ENCODE measurements at places on chromosomes 3 and 15.

GRCh38 chr15:95194746-95195145, 963.4 kb downstream of the MCTP2 start:
- no peak for DNase-seq

DNA sequence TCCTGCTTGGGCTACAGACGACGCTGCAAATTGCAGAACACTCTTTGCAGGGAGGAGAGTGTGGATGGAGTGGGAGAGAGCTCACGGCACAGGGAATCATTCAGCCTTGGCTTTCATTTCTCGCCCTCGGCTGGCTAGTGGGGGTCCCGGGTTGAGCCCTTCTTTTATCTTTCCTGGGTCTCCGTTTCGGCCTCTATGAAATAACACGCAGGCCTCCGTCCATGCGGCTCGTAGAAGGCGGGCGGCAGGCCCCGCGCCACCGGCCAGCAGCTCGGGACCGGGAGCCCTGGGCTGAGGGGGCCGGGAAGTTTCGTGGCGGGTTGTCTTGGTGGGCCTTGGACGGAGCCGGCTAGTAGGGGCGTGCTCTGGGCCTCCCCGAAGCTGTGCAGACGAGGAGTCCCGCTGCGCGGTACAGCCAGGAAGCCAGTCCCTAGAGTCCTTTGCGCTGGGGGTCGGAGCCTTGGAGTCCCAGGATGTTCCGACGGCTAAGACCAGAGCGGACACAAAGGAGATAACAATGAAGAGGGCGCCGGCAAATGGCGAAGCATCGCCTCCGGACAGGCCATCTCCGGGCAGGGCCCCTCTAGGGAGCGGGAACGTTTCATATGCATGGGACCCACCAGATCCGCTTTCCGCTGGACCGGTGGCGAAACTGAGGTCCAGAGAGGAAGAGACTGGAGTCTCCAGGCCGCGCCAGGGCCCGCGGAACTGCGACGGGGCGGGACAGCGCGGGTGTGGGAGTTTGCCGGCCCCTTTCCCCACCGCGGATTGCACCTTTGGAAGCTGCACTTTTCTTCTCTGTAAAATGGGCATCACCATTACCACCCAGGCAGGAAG, 4.3 kb downstream of the RNU6-1 start:
- DNase-seq = no peak

DNA sequence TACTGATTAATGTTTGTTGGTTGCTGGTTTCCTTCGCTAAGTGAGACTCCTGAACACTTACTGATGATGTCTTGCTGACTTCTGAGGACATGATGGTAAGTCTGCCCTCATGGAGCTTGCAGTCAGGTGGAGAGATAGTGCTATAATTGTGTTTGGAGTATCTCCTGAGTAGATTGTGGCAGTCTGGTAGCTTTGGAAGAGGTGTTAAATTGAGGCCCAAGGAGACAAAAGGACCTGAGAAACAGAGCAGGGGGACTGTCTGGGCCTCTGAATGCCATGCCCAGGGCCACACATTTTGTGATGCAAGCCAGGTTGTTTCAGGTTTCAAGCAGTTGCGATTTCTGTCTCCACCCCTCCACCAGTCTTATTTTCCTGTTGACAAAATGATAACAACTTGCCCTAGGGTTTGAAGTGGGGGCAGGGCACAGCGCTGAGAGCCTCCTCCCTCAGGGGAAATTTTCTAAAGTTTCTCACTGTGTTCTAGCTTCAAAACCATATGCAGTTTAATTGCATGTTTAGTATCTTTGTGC, 16.7 kb downstream of the SMAD3 start:
- DNase-seq = no peak

GRCh38 chr3:162367429-162368260, 871.0 kb downstream of the OTOL1 start:
- no peak for DNase-seq

- DNase-seq = no peak
Measured at GRCh38 chr3:49470714-49471420, 800 bp downstream of the DAG1 start.

GRCh38 chr15:51623386-51623938, 891 bp upstream of the DMXL2 start:
- no peak for DNase-seq

- no peak for DNase-seq
Measured at GRCh38 chr3:173025941-173026340, 115.1 kb downstream of the SPATA16 start.

GRCh38 chr15:65532738-65533051, 2.4 kb downstream of the HACD3 start:
- DNase-seq = no peak

GRCh38 chr15:31307270-31308184, 19.1 kb upstream of the KLF13 start:
- no peak for DNase-seq

Measured in left ventricle myocardium superior (tissue), 1 donor.